ENCODE measurements at places on chromosomes 6 and 20. TPM values are rescaled to one million over a fixed set of nuclear protein-coding genes. Genes with fewer than 3 reads are reported as not detected.

DNA sequence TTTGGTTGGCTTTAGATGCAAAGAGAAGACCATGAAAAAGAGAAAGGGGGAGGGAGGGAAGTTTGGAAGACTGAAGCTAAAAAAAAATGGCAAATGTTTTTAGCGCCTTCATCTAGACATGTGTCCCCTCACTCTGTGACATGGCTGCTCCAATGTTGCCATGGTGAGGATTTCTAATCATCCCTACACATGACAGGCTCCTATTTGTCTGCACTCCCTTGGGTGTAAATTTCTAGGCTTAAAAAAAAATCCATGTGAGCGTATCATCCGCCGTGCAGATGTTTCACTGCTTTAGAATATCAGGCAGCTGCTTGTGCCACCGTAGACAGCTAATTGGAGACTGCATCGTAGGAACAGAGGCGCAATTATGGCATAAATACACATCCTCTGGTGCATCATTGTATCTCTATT lies 761.1 kb upstream of the MMS22L start:
- DNase-seq = no peak

DNA sequence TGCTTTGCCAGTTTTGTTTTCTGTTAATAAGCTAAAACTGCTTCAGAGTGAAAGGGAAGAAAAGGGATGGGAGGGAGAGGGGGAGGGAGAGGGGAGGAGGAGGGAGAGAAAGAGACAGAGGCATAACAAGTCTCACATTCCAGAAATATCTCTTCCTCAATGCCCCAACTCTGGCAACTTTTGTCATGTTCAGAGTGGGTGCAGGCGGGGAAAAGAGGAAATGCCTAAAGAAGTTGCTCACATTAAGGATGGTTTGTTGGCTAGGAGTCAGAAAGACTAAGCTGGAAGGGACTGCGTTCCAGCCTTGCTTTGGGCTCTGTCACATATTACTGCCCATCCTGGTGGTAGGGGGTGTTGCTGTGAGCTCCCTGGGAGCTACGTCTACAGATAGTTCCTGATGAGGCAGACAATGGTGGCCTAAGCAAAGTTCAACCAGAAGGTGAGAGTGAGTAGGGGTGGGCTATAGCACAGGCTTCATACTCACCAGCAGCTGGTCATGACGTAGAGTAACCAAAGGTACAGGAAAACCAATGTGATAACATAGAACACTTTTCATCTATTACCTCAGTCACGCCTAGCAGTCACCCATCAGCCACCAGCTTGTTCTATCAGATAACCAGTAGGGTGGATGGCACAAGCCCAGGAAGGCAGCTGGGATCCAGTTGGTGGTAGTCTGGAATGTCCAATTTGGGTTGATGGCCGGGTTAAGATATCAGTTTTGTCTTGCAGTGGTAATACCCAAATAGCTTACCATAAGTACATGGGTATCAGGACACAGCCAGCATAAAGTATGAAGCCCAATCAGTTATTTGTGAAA lies 2.1 kb downstream of the TSPYL4 start:
- no peak for DNase-seq

GRCh38 chr6:149458196-149458595 lies 26.6 kb downstream of the ZC3H12D start:
- DNase-seq = no peak

GRCh38 chr6:113449051-113449450 lies 408.1 kb upstream of the MARCKS start:
- DNase-seq = no peak

DNA sequence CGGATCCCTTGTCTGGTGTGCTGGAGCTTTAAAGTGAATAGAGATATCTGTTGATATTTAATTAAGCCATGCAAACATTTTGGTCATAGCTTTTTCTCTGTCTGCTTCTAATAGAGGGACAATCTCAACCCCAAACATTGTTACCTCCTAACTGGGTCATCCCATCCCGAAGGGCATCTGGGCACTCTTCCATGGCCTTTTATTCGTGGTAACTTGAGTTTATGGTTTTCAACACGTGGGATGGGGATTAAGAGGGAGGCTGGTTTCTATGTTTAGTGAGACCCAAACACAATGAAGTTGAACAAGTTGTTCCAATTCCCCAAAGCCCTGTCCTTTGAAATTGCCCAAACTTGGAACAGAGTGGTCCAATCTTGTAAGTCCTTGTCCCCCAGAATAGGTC lies 1.4 kb upstream of the ENPP5 start:
- DNase-seq = no peak

DNA sequence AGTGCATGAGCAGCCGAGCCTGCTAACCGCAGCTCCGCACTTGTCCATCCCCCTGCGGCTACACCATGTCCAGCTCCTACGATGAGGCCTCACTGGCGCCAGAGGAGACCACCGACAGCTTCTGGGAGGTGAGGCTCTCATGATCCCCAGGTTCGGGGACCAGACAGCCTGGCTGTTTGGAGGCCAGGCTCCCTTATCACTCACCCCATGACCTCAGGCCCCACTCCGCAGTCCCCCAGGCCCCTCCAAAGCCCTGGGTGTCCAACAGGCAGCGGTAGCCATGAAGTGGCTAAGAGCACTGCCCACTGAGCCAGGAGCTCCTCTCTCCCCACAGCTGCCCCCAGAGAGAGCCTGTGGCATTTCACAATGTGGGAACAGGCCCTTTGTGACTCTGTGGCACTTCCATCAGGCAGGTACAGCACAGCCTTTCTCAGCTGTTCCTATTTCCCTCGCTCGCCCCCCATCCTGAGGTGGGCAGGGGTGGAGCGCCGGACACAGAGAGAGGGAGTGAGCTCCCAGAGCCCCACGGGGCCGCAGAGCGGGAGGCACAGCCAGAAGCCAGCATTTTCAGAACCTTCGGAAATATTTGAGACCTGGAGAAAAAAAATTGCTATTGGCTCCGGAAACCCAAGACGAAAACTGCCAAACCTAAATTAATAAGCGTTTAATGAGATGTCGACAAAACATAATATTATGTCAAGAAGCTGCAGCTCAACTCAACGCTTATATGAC lies 29.7 kb downstream of the SPDEF start:
- DNase-seq = no peak

DNA sequence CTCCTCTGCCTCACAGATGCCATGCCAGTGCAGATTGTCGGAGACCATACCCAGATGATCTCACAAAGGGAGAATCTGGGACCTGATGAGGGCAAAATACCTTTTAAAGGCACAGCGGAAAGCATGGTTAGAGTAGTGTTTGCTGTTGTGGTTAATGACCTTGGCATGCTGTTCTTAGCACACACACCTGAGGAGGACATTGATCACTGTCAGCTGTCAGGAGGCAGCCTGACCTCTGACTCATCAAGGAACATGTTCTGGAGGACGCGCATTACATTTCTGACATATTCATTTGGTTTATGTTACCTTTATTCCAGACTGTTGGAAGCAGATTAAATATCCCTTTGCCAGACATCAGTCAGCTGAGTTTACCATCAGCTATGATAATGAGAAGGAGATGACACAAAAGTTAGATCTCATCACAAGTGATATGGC lies 57.1 kb downstream of the GOPC start:
- DNase-seq = no peak

DNA sequence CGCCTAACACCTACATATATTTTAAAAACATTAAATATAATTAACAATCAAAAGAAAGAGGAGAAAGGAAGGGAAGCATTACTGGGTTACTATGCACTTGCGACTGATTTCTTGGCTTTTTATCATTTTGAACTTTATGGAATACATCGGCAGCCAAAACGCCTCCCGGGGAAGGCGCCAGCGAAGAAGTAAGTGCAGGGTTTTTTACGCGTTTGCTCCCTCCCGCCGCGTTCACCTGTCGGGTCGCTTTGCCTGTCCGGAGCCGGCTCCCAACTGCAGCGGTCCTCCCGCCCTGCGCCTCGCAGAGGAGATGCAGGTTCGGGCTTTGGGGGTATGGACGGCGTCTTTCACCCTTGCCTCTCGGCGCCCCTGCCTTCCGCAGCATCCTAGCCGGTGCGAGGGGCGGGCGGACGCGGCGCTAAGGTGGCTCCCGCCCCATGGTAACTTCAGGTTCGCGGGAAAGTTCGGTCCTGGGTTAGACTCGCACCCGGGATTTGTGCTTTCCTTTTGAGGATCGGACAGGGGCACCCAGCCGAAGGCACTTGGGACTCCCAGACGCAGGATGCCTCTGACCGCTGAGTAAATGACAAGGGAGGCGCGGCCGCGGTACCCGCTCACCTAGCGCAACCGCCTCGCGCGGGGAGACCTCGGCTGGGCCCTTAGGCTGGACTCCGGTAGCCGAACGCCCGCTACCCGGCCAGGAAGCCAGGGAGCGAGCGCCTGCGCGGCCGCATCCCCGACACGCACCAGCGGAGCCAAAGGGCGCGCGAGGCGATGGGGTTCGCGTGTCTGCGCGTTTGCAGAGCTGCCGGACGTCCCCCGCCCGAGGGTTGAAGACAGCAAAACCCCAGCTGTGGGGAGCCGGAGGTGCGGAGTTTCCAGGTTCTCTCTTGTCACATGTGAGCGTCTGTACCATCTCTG lies 891 bp downstream of the RSPO3 start:
- peak; percentile 47 for DNase-seq

DNA sequence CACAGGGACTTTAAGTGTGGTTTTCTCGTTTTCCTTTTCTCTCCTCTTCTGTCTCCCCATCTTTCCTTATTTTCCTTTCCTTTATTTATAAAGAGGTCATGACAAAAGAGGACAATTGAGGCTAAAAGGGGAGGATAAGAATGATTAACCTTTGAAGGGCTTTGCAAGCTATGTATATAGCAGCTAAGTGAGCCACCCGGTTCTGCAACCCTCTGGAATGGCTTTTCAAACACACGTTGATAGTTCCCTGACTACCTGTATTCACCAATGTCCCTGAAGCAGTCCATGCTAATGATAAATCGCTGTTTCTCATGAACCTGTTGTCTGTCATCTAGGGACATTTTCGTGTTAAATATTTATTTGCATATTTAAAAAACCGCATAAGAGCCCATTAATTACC lies 124.4 kb upstream of the RALGAPA2 start:
- DNase-seq = no peak

- no peak for DNase-seq
Observed at GRCh38 chr6:135066806-135067205, 12.2 kb upstream of the HBS1L start.

DNA sequence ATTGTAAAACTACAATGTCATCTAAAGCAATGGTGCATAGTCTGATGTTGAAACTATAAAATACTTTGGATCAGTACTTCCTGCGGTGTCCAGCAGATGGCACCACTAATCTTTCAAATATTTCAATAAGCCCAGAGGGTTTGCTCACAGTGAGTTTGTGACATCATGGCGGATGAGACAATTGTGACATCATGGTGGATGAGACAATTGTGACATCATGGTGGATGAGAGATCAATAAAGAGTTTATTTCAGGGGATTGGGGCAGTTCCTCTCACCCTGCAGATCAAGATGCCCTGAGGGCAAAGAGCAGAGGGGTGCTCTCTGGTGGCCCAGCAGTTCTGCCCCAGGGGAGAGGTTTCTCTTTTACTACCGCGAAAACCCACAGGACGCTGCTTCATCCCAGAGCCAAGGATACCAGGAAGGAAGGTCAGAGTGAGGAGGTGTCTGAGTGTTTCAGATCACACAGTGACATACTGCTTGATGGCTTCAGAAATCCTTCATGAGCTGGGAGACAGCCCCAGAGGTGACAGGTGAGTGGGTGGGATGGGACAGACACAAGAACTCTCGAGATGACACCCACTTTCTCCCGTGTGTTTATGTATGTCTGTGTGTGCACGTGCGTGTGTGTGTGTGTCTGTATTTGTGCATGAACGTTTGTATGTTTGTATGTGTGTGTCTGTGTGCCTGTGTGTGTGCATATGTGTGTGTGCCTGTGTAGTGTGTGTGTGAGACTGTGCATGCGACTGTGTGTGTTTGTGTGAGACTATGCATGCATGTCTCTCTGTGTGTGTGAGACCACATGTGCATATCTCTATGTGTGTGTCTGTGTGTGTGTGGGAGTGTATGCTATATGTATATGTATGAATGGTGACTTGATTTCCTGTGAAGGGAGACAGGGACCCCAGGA lies 7.3 kb upstream of the ULBP2 start:
- DNase-seq = no peak

The ISM1 gene
- total RNA-seq = 0.14 TPM

The APOM gene
- total RNA-seq = 2.7 TPM

The NRSN1 gene
- 2.4 TPM for total RNA-seq

The MUC21 gene
- not detected for total RNA-seq

All from mucosa of descending colon (tissue), 3 donors.